ENCODE measurements at places on chromosomes 4 and X. TPM values are rescaled to one million over a fixed set of nuclear protein-coding genes. Genes with fewer than 3 reads are reported as not detected.

GRCh38 chrX:102515975-102516941 lies at the start of gene TMSB15A:
Gene TMSB15A (minus strand): TSS chrX:102516739.
- no peaks in the 10 kb centered on the region for H3K27me3 ChIP-seq
- no peaks in the 10 kb centered on the region for H3K36me3 ChIP-seq
- no peak within 1 kb of the TSS for H3K27ac ChIP-seq
- peak within 1 kb of the TSS; percentile 73 for H3K4me3 ChIP-seq

DNA sequence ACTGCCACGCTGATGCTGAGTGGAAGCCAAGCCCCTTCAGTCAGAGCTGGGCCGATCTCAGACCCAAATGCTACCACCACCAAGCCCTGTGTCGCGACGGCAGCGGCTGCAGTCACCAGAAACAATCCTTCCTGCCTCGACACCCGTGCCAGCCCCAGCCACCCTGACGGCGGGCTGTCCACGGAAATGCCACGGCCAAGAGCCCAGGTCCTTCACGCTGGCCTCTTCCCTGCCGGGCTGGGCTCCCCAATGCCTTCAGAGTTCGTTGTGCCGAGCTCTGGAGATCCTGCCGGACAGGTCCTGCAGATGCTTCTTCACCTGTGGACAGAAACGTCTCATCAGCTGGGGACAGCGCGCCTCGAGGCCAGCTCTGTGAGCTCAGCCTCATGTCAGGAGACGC lies 19.5 kb downstream of the LRPAP1 start:
- DNase-seq: no peak
- no peak overlapping the region for H3K27ac ChIP-seq
- H3K36me3 ChIP-seq: peaks cover 75% of the 10 kb centered on the region

DNA sequence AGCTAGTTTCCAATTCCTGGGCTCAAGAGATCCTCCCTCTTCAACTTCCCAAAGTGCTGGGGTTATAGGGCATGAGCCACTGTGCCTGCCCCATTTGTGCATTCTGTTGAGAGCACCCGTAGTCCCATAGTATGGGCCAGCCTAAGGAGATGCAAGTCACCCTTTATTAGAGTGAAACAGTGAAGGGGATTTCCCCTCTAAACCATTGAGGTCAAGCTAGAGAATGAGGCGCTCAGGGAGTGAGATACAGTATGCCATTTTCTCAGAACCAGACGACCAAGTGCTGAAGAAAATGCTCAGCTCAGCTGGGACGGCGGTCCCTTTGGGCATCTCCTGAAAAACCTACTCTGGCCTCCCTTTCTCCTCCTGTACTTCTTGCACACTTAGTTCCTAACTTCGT lies 18.7 kb downstream of the RNF4 start:
- H3K27ac ChIP-seq: no peak overlapping the region
- peaks cover 20% of the 10 kb centered on the region for H3K36me3 ChIP-seq
- H3K27me3 ChIP-seq: no peaks in the 10 kb centered on the region
- no peak for DNase-seq
- H3K4me1 ChIP-seq: peaks cover 39% of the 10 kb centered on the region

- no peaks in the 10 kb centered on the region for H3K27me3 ChIP-seq
- no peak for DNase-seq
- H3K36me3 ChIP-seq: no peaks in the 10 kb centered on the region
- H3K27ac ChIP-seq: no peak overlapping the region
- no peaks in the 10 kb centered on the region for H3K4me1 ChIP-seq
Measured at GRCh38 chrX:26558719-26559386, 342.9 kb downstream of the MAGEB5 start.

DNA sequence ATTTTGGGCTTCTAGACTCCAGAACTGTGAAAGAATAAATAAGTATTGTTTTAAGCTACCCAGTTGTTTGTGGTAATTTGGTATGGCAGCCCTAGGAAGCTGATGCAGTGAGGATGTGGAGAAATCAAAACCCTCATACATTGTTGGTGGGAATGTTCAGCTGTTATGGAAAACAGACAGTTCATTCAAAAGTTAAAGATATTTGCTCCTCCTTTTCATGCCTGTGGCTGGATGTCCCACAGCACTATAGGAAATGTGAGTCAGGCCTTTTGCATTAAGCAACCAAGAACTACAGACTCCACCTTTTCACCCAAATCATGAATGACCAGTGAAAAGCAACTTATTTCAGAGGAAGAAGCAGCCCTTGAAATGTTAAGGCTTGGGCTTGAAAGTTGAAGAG lies 6.7 kb downstream of the BBS12 start:
- H3K36me3 ChIP-seq: peaks cover 20% of the 10 kb centered on the region
- H3K27ac ChIP-seq: no peak overlapping the region
- no peaks in the 10 kb centered on the region for H3K4me1 ChIP-seq

DNA sequence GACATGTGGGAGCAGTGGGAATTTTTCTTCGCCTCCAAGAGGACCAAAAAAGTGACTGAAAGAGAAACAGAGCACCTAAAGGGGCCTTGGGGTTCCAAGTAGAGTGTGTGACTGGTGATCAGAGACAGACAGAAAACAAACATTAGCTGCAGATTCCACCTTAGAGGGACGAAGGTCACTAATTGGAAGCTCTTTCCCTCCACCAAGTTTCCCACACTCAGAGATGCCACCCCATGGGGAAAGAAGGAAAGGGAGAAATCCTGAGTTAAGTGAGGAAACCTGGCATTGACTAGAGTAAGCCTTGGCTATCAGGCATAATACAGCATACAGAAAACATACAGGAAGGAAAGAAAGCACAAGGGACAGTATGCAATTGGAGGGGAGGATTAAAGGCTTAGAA lies 90.9 kb downstream of the HNRNPD start:
- H3K27me3 ChIP-seq: no peaks in the 10 kb centered on the region
- H3K4me3 ChIP-seq: no peak overlapping the region
- no peak overlapping the region for H3K27ac ChIP-seq
- peaks cover 10% of the 10 kb centered on the region for H3K4me1 ChIP-seq
- no peaks in the 10 kb centered on the region for H3K36me3 ChIP-seq

- H3K27ac ChIP-seq: no peak overlapping the region
- no peaks in the 10 kb centered on the region for H3K4me1 ChIP-seq
Measured at GRCh38 chr4:103449296-103450023, 251.3 kb upstream of the CENPE start.

DNA sequence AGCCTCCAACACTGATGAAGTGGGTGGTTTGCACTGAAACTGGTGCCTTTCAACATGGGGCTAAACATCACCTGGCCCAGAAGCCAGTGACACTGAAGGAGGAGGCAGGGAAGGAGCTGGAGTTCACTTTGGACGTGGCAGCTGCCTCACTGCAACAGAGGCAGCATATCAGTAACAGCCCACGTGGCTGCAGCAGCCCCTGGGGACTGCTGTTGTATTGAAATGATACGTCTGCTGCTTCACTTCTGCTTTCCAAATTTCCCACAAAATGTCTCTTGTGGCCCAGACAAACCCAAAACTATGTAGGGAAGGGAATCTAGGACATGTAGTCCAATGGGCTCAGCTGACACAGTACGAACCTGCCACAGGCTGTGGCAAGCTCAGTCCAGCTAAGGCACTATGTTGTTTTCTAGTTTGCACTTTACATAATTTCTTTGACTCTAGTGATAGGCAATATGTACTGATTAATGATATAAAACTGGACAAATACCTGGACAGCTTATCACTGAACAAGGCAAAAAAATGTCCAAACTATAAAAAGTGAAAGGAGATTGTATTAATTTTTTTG lies 84.7 kb upstream of the RAPGEF2 start:
- H3K4me3 ChIP-seq: no peak overlapping the region
- H3K36me3 ChIP-seq: no peaks in the 10 kb centered on the region
- DNase-seq: no peak
- H3K27me3 ChIP-seq: no peaks in the 10 kb centered on the region

DNA sequence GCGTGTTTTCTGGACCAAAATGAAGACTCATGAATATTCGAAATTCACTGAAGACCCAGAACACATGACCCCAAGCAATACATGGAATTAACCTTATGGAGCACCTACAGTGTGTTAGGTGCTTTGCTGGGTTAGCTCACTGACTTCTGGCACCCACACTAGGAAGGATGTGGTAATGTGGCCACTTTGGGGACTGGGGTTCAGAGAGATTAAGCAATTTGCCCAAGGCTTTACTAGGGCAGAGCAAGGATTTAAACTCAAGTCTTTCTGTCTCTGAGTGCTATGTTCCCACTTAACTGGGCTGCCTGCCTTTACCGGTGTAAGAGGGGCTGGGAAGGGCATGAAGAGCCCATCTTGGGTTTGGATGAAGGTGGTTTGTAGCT lies 162.0 kb upstream of the ATP6AP2 start:
- H3K27me3 ChIP-seq: no peaks in the 10 kb centered on the region
- H3K36me3 ChIP-seq: no peaks in the 10 kb centered on the region

DNA sequence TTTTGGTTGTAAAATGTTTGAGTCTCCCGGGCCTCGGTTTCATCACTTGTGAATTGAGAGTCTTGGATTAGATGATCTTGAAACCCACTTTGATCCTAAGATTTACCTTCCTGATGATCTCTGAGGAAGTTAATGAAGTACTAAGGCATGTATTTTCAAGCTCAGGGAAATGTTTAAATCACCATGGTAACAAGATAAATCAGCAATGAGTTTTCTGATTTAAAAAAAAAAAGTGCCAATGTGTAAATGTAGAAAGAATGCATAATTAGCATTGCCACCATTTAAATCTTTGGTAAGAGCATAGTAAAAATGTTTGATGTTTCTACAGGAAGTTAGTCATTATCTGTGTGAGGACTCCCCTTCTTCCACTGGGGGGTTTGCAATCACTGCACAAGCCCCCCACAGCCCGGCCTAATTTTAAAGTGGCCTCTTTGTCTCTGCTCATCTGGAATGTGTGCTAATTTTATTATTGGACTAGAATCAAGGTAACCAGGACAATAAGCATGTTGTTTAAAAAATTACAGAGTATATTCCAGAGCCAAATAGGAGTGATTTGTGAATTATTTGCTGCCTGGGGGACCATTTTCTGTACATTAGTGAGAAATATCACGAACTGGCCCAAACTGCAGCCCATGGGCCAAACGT lies 93.6 kb downstream of the SLC34A2 start:
- no peak overlapping the region for H3K4me3 ChIP-seq
- no peaks in the 10 kb centered on the region for H3K4me1 ChIP-seq
- DNase-seq: no peak
- no peak overlapping the region for H3K27ac ChIP-seq
- no peaks in the 10 kb centered on the region for H3K27me3 ChIP-seq

- no peak overlapping the region for H3K27ac ChIP-seq
- H3K4me1 ChIP-seq: no peaks in the 10 kb centered on the region
- H3K4me3 ChIP-seq: no peak overlapping the region
- no peaks in the 10 kb centered on the region for H3K27me3 ChIP-seq
- DNase-seq: no peak
- H3K36me3 ChIP-seq: no peaks in the 10 kb centered on the region
Measured at GRCh38 chrX:3143043-3143799, 102.0 kb downstream of the ARSF start.

GRCh38 chrX:9785944-9786797 lies at the start of gene SHROOM2:
Gene SHROOM2 (plus strand): TSS chrX:9786429. CDS start chrX:9786546, 117 bp downstream.
- H3K36me3 ChIP-seq: no peaks in the 10 kb centered on the region
- peak within 1 kb of the TSS; percentile 53 for H3K4me3 ChIP-seq
- peaks cover 11% of the 10 kb centered on the region for H3K4me1 ChIP-seq
- H3K27ac ChIP-seq: no peak within 1 kb of the TSS
- no peak for DNase-seq
- no peaks in the 10 kb centered on the region for H3K27me3 ChIP-seq

DNA sequence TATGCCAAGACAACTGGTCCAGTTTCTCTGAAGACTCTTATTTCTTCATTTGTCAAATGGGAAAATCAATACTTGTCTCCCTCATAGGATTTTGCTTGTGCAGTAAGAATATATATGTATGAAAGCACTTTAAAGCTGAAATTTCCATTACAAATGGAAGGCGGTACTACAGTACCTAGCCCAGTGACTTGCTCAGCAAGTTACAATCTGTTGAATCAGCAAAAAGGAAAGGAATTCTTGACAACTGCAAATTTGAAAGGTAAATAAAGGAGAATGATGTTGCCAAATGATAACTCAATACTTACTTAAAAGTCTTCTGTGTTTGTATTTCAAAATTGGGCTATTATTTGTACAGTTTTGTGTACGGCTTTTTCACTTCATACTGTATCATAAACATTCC lies 71.1 kb downstream of the PKD2 start:
- peaks cover 30% of the 10 kb centered on the region for H3K36me3 ChIP-seq
- no peaks in the 10 kb centered on the region for H3K4me1 ChIP-seq
- DNase-seq: no peak
- no peak overlapping the region for H3K4me3 ChIP-seq
- H3K27me3 ChIP-seq: no peaks in the 10 kb centered on the region

DNA sequence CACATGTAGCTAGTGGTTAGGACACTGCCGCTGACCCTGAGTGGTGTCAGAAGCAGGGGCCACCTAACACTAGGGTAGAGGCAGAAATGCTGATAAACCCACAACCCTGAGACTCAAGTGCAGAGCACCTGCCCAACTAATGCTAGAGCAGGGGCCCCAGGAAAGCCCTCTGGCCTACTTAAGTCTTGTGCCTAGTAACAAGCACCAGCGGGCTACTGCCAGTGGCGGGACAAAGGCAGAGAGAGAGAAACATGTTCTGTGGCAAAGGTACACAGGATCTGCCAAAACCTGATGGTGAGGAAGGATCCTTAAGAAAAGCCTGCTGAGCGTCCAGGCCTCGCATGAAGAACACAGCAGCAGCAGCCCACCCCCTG lies 172.4 kb downstream of the PRDM5 start:
- no peak overlapping the region for H3K4me3 ChIP-seq
- H3K36me3 ChIP-seq: peaks cover 7% of the 10 kb centered on the region
- no peak for DNase-seq
- no peaks in the 10 kb centered on the region for H3K27me3 ChIP-seq

GRCh38 chrX:36916941-36917340 lies 91.2 kb upstream of the FAM47C start:
- H3K27ac ChIP-seq: no peak overlapping the region
- H3K4me1 ChIP-seq: no peaks in the 10 kb centered on the region
- H3K36me3 ChIP-seq: no peaks in the 10 kb centered on the region

- no peaks in the 10 kb centered on the region for H3K36me3 ChIP-seq
- no peak overlapping the region for H3K27ac ChIP-seq
- no peaks in the 10 kb centered on the region for H3K4me1 ChIP-seq
Measured at GRCh38 chrX:68822641-68823410, 6.0 kb upstream of the EFNB1 start.

DNA sequence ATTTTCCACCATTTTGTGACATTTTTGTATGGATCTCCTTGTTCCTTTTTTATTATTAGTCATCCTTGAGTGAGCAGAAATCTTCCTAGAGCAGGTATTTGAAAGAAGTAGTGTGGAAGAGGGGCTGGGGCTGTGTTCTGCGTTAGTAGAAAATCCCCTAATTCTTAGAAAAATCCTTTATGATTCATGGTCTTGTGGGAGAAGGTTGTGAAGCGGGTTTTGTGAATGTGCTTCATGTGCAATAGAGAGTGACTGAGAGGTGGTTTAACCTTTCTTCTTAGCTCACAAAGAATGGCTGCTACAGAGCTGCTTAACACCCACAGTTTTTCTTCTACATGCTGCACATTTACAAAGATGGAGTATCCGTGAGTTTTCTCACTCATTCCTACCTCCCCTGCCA lies 220.5 kb downstream of the IDS start:
- no peaks in the 10 kb centered on the region for H3K27me3 ChIP-seq
- H3K27ac ChIP-seq: no peak overlapping the region
- H3K36me3 ChIP-seq: no peaks in the 10 kb centered on the region
- H3K4me1 ChIP-seq: no peaks in the 10 kb centered on the region
- no peak overlapping the region for H3K4me3 ChIP-seq

- H3K36me3 ChIP-seq: no peaks in the 10 kb centered on the region
- no peaks in the 10 kb centered on the region for H3K27me3 ChIP-seq
- H3K4me1 ChIP-seq: no peaks in the 10 kb centered on the region
- H3K4me3 ChIP-seq: no peak overlapping the region
- no peak overlapping the region for H3K27ac ChIP-seq
Measured at GRCh38 chr4:4195354-4195753, 31.4 kb downstream of the OTOP1 start.

- DNase-seq: no peak
- no peak overlapping the region for H3K4me3 ChIP-seq
- H3K36me3 ChIP-seq: peaks cover 7% of the 10 kb centered on the region
- no peaks in the 10 kb centered on the region for H3K27me3 ChIP-seq
- H3K4me1 ChIP-seq: no peaks in the 10 kb centered on the region
Measured at GRCh38 chr4:53424280-53424679, 46.8 kb downstream of the FIP1L1 start.

COX7B2 gene
- total RNA-seq: not detected

KANTR gene
- 28.6 TPM for total RNA-seq

ABCD1 gene
- total RNA-seq: 40.6 TPM

APOOL gene
- total RNA-seq: 29.0 TPM

Measured in thoracic aorta (tissue), 2 donors.